ENCODE measurements at places on chromosomes 5 and 9.

DNA sequence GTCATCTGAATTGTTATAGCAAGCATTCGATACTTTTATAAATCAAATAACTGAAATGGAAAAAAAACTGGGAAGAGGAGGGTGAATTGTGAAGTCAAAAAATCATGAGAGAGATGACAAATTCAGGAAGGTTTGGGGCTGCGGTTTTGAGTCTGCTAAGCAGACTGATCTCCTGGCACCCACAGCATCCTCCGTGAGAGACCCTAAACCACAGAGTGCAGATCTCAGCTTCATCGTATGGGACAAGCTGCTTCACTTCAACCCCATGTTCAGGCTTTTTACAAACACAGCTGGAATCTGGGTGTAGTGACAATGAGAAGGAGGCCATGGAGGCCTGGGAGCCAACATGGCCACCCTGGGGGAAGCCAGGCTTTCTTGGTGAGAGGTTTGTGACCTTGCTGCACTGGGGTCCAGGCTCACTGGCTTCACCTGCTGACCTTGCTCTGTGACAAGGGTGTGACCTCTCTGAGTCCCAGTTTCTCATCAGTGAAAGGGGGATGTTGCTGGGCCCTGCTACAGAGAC lies 19.4 kb downstream of the USP20 start:
- H3K36me3 ChIP-seq: peaks cover 76% of the 10 kb centered on the region
- no peak for DNase-seq
- H3K4me3 ChIP-seq: no peak overlapping the region
- H3K27ac ChIP-seq: no peak overlapping the region
- H3K4me1 ChIP-seq: no peaks in the 10 kb centered on the region

DNA sequence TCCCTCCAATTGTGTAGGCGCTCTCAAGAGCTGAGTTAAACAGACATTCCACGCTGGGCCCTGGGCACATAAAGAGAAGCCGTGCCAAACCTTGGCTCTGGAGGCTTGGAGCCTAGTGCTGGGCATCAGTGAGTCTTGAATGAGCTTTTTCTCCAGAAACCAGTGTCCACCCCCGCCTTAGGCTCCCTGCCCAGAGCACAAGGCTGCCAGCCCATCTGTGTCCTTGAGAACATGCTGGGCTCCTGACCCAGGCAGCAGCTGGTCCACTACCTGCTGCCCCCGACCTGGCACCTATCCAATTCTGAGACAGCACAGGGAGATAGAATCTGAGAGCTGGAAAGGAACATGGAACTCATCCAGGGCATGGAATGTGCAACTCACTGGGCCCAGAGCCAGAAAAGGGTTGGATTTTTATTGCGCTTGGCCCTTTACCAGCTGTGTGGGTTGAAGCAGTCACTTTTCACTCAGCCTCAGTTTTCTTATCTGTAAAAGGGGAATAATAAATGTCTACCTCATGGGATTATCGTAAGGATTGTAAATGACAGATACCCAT lies 92.4 kb upstream of the CPLX2 start:
- DNase-seq: no peak
- H3K27ac ChIP-seq: no peak overlapping the region
- no peaks in the 10 kb centered on the region for H3K4me1 ChIP-seq
- no peaks in the 10 kb centered on the region for H3K27me3 ChIP-seq
- no peaks in the 10 kb centered on the region for H3K36me3 ChIP-seq
- H3K4me3 ChIP-seq: no peak overlapping the region

GRCh38 chr5:3341446-3342240 lies 254.0 kb upstream of the IRX1 start:
- no peaks in the 10 kb centered on the region for H3K27me3 ChIP-seq
- no peak overlapping the region for H3K27ac ChIP-seq
- no peaks in the 10 kb centered on the region for H3K36me3 ChIP-seq
- H3K4me3 ChIP-seq: no peak overlapping the region

DNA sequence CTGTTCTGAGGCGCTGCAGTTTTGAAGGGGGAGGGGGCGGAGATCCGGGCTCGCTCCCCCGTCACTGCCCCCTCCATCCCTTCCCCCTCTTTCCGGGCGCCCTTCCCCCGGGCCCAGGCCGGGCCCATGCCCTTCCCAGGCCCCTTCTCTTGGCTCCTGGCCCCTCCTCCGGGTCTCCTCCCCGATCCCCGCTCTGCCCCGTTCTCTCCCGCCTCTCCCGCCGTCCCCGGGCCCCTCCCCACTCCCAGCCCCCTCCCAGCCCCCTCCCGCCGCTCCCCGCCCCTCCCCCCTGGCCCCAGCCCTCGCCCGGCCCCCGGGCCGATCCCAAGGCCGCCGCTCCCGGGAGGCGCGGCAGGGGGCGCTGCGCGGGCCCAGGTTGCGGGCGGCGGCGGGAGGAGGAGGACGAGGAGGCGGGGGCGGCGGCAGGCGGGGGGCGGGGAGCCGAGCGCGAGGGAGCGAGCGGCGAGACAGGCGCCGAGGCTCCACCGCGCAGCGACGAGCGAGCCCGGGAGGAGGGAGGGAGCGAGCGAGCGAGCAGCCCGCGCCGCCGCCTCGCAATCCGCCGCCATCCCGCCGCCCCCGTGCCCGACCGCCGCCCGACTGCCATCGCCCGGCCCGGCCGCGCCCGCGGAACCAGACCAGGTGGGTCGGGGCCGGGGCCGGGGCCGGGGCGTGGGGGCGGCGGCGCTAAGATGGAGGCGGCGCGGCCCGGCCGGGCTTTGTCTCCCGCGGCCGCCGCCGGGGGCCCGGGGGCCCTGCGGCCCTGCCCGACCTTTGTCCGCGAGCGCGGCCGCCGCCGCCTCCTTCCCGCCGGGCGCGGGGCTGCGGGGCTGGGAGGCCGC lies at the start of gene PRRC2B:
PRRC2B (plus strand) TSS at position 465 of the 842 bp plus-strand sequence. CDS start 36,059 bp downstream, outside the sequence.
- DNase-seq: peak; percentile 91
- no peaks in the 10 kb centered on the region for H3K27me3 ChIP-seq
- H3K4me3 ChIP-seq: peak within 1 kb of the TSS; percentile 80
- no peaks in the 10 kb centered on the region for H3K36me3 ChIP-seq
- H3K4me1 ChIP-seq: peaks cover 47% of the 10 kb centered on the region

DNA sequence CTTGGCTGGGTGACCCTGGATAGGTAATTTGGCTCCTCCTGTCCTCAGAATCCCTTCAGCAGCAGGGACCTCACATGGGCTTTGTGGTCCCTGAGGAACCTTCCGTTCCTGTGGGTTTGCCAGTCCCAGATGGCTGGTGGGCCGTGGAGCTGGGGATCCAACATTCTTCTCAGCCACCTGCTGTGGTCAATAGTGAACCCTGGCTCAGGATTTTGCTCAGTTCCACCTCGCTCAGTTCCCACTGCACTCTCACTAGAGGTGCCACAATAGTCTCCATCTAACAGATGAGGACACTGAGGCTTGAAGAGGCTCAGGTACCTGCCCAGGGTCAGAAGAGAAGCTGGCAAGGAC lies 17.1 kb upstream of the SPOUT1 start:
- H3K36me3 ChIP-seq: peaks cover 6% of the 10 kb centered on the region
- H3K4me3 ChIP-seq: no peak overlapping the region
- H3K27ac ChIP-seq: no peak overlapping the region
- H3K27me3 ChIP-seq: no peaks in the 10 kb centered on the region

DNA sequence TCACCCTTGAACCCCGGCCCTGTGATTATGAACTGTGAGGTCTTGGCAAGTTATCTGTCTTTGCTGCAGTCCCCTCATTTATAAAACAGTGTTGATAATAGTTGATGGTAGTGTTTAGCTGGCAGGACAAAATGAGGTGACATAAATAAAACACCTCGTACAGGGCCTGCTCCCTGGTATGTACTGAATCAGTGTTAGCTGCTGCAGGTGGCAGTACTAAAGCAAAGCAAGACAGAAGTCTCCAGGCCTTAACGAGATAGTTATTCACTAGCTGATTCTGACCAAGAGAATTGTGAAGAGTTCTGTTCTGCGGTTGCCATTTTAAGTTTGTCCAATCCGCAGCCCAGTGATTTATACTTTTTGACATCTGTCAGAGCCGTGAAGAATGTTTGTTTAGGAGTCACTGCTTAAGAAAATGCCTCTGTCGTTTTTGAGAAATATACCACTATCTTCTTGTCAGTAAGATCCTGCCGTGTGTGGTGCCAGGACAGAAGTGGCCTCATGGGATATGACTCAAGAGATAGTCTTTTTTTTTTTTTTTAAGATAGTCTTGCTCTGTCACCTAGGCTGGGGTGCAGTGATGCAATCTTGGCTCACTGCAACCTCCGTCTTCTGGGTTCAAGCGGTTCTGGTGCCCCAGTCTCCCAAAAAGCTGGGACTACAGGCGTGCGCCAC lies 75.9 kb downstream of the KDM4C start:
- DNase-seq: no peak
- no peak overlapping the region for H3K27ac ChIP-seq
- no peaks in the 10 kb centered on the region for H3K27me3 ChIP-seq
- no peak overlapping the region for H3K4me3 ChIP-seq
